ENCODE measurements at places on chromosomes 7 and 10.

DNA sequence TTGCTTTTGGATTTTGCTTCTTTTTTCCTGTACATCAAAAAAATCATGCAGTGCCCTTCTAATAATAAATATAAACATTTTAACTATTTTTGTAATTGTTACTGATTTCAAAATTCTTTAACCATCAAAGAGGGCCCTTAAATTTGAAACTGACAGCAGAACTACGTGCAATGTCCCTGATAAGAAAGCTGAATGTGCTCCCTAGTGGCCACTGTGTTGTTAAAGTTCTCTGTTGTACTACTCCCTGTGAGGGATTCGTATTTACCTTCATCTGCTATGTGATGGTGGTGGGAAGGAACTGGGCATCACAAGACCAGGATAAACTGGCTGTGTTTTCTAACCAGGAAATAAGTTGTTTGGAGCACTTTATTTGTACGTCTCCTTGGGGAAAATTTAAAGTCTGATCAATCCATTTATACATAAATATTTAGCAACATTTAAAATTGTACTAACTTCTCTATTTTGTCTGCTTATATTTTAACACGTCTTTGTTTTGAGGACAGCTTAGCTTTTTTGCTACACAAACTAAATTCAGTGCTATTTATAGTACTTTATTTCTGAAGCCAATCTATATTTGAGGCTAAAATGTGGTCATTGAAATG lies 322.4 kb downstream of the HGF start:
- no peak for DNase-seq

GRCh38 chr7:107173691-107174406 lies 5.0 kb downstream of the HBP1 start:
- no peak for DNase-seq

- no peak for DNase-seq
These were observed 104.2 kb downstream of the KIF20B start for GRCh38 chr10:89805599-89806013.

DNA sequence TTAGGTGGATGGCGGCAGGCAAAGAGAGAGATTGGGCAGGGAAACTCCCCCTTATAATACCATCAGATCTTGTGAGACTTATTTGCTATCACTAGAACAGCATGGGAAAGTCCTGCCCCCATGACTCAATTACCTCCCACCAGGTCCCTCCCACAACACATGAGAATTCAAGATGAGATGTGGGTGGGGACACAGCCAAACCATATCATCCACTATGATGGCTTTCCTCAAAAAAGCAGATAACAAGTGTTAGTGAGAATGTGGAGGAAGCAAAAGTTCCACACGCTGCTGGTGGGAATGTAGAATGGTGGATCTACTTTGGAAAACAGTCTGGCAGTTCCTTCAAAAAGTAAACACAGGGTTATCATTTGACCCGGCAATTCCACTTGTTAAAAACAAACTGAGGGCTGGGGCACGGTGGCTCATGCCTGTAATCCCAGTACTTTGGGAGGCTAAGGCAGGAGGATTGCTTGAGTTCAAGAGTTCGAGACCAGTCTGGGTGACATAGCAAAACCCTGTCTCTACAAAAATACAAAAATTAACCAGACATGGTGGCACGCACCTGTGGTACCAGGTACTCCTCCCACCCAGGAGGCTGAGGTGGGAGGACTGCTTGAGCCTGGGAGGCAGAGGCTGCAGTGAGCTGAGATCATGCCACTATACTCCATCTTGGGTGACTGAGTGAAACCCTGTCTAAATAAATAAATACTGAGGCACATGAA lies 161.4 kb upstream of the EEPD1 start:
- DNase-seq, result no peak

DNA sequence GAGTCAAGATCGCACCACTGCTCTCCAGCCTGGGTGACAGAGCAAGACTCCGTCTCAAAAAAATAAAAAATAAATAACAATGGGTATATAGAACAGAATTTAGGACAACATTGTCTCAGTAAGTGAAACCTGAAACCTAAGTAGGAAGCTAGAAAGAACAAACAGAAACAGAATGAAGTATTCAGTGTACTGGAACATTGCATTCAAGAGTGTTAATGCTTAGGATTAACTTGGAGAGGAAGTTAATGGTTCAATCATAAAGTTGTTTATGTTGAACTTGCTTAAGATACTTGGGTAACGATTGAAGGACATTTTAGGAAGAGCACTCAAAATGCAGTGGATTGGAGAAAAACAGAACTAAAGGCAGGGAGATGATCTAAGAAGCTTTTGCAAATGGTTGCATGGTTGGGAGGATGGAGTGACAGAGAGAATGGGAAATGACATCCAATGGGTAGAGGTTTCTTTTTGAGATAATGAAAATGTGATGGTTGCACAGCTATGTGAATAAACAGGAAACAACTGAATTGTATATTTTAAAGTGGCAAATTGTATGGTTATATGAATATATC lies 233.7 kb downstream of the ADK start:
- no peak for DNase-seq

DNA sequence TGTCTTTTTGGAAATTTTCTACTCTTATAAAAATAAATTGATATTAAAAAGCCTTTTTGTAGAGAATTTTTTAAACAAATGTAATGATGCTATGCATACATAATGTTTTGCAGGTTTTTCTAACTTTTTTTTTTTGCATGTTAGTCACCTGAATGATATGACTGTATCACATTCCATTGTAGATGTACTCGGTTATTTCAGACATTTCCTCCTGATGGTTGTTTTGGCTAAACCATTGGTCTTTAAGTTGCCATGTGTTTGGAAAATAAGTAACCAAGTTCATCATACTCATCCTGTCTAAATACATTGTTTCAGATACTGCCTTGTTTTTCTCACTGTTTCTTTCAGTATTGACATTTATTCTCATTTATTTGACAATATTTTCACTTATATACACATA lies 25.8 kb downstream of the NHLRC2 start:
- DNase-seq, result no peak

DNA sequence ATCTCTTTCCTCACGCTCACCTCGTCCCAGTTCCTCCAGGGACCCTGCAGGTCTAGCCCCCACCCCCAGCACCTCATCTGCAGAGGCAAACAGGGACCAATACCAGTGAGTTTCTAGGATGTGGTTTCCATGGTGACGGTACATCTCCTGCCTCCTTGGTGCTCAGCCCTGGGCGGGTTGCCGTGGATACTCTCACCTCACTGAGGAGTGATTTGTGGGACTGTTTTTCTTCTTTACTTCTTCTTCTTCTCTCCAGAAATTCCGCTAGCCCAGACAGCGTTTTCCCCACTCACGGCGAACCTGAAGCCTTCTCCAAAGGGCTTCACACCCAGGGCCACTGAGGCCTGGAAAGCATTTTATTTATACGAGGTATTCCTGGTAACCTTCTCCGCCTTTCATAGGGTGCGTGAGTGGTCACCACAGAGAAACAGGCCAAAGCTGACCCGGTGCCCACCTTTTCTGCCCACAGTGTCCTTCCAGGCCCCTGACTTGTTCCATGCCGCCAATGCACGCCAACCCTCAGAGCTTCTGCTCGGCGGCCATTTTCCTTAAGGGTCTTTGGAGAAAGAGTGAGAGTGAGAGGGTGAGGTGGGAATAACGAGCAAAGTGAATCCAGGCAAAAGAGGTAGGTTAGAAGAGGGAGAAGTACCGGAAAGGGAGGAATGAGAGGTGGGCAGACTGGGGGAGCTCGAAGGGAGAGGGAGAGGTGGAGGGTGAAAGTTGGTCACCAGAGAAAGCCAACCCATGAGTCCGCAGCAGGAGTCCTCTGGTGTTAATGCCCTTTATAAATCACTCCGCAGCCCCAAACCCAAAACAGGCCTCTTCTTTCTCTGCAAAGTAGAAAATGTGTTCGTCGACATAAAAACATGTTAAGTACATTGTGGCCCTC lies 15.5 kb downstream of the FAM241B start:
- DNase-seq, result no peak

Data from glutamatergic neuron (in vitro differentiated cells).